ENCODE measurements at places on chromosomes 7 and 10.

DNA sequence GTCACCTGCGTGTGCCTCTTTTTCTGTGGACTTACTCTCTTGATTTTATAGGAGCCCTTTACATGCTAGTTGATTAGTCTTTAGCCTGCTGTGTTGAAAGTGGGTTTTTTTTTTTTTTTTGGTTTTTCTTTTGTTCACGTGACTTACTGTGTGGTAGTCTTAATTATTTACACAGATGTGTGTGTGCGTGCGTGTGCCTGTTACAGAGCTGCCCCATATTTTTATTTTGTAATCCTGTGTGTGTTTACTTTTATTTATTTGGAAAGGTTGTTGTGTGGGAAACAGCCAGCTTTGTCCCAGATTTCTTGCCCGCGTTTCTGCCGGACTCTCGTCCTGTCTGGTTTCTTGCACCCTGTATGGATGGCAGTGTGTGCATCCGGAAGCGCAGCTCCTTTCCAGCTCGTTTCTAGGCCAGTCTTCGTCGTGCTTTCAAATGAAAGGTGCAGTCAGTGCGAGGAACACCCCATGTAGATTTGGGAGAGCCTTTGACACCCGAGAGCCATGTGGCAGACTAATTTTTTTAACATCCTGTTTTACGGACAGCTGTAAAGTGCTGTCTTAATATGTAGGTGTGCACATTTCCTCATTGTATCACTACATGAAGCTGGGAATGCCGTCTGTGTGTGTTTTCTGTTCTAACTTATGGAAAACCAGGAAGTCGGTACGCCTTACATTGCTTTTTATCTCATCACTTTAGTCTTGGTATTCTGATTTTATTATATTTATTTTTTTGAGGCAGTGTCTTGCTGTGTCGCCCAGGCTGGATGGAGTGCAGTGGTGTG, 55.6 kb downstream of the DNAJB6 start:
- DNase-seq: no peak

DNA sequence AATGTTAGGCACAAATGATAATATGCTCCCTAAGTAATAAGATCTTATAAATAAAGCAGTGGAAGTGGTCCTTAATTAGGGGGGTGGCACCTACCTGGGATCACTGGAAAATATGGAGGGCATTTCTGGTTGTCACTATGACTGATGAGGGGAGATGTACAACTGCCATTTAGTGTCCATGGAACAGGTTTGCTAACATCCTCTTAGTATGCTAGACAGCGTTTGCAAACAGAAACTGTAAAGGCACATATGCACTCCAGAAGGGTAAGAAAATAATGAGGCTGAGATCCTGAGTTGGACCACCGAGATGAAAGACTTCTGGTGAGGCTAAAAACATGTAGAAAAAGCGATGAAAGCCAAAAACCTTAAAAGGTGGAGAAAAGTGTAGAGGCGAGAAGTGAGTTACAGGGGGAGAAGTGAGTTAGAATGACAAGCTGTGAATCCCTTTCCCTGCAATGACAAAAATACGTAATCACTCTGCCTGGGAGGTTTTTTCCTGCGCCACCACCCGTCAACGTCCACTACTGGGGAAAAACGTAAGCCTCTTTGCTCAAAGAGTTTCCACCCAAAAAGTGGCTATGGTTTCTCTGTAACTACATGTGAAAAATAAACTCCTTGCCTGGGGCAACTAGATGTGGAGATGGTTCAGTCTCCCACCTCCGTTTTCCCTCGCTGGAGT, 767 bp downstream of the KRIT1 start:
- peak; percentile 12 for DNase-seq

- no peak for DNase-seq
Measured at GRCh38 chr7:55156919-55157763, 138.3 kb downstream of the EGFR start.

- no peak for DNase-seq
Measured at GRCh38 chr7:112540839-112541577, 60.2 kb downstream of the LSMEM1 start.

- DNase-seq: no peak
Measured at GRCh38 chr10:53108317-53108934, 335.8 kb upstream of the MBL2 start.

DNA sequence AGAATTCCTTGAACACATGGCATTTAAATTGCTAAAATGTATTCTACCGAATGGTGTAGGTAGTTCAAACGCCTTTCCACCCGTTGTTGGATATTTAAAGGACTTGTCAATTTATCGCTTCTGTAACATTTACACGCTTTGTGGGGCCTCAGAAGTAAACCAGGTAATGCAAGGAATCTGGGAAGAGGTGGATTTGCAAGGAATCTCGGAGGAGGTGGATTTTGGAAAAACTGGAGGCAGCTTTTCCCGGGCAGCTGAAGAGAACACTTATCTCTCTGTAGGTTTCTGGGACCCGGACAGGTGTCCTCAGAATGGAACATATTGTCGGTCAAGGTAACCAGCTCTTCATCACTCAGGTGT, 592 bp upstream of the MAPK8 start:
- DNase-seq: no peak

GRCh38 chr7:33446551-33446950, 317.2 kb downstream of the BBS9 start:
- no peak for DNase-seq

DNA sequence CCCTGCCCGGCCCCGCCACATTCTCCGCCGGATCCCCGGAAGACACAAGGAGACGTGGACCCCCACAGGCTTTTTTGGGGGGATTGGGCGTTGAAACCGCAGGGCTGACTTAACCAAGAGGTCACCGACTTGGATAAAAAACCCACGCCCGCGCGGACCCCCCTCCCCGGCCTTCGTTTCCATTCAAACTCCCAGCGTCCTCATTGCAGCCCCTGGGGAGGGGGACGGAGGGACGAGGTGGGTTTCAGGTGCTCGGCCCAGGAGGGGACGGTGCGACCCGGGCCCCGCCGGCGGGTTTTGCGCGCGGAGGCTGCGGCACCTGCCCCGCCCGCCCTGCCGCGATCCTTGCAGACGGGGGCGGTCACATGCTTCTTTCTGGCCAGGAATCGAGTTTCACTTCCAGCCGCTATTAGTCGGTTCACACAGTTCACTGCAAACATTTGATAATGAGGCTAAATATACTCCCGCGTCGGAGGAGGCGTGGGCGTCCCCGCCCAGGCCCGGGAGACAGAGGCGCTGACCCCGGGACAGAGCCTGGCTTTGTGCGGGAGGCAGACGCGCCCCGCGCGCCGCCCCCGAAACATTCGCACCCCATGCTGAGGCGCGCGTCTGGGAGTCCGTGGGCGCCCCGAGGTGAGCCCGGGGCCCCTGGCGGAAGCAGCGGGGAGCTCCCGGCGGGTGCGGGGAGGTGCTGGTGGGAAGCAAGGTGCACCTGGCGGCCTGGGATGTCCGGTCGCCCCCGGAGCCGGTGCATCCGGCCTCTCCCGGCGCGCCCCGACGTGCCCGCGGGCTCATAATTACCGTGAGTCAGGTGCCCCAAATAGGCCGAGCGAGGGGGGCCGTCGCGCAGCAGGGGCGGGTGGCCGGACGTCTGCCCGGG, 2.7 kb upstream of the PDGFA start:
- peak; percentile 29 for DNase-seq

DNA sequence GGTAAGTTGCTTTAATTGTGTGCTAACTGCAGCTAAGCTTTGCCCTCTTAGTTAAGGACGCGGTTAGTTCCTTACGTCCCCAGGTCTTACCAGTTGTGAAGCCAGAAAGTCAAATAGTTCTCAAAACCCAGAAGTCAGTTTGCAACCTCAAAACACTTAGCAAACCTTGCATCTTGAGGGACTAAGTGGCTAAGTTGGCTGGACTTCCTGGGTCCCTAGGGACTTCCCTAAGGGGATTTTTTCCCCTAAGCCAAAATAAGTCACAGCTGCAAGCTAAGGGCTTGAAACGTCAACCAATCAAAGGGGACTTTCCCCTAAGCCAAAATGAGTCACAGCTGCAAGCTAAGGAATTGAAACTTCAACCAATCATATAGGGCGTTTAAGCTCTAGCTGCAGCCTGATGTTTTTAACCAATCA, 36.2 kb upstream of the HECW1 start:
- DNase-seq: no peak

DNA sequence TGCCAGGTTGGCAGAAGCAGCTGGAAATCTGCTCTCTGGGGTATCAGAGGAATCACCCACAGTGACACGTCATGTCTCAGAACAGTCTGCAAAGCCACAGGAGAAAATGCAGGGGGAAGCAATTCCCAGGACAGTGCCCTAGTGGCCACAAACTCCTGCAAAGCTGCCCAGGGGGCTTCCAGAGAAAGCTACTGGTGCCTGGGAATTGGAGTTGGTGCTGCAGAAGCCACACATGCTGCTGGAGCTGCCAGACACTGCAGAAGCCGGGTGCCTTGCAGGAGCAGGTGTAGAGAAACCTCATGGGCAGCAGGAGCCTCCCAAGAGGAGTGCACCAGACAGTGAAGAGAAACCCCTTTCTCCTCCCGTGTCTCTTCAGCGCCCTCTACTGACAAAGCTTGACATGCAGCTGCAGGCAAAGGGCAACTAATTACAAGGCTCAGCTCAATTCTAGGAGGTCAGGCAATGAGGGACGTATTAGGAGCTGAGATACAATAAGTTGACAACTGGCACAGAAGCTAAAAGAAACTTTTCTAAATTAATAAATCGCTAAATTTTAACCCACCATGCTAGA, 30.2 kb upstream of the NUB1 start:
- DNase-seq: no peak

DNA sequence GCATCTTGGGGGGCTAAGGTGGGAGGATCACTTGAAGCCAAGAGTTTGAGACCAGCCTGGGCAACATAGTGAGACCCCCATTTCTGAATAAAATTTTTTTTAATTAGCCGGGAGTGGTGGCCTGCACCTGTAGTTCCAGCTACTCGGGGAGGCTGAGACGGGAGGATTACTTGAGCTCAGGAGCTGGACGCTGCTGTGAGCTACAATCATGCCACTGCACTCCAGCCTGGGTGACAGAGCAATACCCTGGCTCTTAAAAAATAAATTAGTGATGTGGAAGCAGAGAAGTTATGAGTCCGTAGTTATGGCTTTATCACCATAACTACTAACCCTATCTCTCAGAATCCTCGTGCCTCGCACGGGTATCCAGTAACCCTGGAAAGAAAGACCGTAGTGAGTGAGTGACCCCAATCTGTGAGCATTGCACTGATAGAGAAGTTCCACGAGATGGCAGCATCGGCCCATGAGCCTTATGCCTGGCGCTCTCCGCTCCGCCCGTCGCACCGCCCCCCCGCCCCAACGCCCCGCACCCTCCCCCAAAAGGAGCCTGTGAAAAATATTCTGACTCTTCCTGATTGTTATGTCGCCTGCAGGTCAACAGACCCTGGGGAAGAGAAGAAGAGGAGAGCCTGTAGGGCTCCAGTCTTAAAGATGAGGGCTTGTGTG, 4.9 kb upstream of the SLC29A3 start:
- peak; percentile 48 for DNase-seq

GRCh38 chr10:66318761-66319160, 607.1 kb upstream of the LRRTM3 start:
- DNase-seq: no peak

- DNase-seq: no peak
Measured at GRCh38 chr10:84826704-84827103, 498.3 kb downstream of the CCSER2 start.

- no peak for DNase-seq
Measured at GRCh38 chr7:132084776-132085388, 491.4 kb downstream of the PLXNA4 start.

DNA sequence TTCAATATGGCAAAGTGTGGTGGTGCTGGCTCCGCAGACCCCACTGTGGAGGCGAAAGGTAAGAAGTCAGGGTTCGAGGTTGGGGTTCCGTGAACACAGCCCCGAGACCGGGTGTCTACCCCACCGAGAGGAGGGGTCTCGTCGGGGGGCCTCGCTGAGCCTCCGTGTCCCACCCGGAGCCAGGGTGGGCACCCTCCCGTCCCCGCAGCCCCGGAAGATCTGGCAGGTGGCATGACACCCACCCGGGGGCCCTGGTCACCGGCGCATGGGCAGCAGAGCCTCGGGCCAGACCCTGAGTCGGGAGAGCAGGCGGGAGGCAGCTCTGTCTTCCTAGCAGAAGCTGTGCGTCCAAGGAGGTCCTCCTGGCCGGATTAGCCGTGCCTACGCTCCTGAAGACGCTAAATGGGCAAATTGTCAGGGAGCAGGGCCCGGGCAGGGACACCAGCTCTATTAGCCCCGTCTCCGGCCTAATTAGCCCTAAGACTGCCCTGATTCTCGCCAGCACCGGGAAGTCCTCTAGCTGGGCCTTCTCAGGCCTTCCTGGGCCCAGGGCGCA, 56.4 kb downstream of the UNCX start:
- no peak for DNase-seq

DNA sequence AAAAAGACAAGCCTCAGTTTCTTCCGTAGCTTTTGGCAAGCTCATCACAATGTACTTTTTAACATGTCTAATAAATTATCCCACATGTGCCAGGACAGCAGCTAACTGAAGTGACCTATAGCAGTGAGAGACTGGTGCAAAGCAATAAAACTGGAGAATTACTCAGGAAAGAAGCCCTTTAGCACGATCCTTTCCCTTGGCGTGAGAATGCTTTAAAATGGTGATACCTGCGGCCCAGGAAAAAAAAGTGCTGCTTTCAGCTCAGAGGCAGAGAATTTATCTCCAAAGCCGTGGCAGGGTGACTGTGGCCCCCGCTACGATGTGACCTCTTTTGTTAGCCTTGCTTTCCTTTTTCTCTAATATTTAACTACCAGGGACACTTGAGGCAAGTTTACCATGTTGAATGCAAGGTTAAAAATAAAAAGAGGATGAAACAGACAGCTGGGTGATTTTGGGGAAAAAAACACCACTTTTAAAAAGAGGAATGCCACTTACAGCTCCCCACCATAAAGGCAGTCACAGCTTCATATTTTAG, 184.0 kb downstream of the FANK1 start:
- no peak for DNase-seq

GRCh38 chr7:122311734-122312450, 7.3 kb upstream of the FEZF1 start:
- no peak for DNase-seq

GRCh38 chr10:68684413-68684812, 36.6 kb upstream of the CCAR1 start:
- DNase-seq: no peak

- no peak for DNase-seq
Measured at GRCh38 chr10:50552771-50553535, 70.8 kb downstream of the SGMS1 start.

DNA sequence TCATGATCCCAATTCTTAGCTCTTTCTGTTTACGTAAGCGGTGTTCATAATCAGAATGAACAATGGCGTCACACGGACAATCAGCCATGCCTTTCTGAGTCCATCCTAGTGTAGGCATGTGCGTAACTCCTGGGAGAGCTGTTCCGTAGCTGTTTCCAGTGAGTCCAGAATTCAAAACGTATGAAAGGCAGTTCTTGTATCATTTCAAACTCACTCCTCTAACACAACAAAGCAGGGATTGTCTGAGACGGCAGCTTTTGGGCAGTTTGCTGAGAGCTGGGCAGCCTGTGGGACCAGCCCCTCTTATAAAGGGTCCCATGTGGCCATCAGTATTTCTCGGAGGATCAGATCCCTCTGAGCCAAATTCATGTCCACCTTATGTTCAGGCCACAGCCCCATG, 43.4 kb downstream of the PSPH start:
- DNase-seq: no peak
